ENCODE measurements at places on chromosomes 4 and X.

- DNase-seq: no peak
These were observed 32.0 kb downstream of the DAPP1 start for GRCh38 chr4:99848591-99849001.

- DNase-seq: no peak
These were observed 15.0 kb downstream of the SCARB2 start for GRCh38 chr4:76198411-76199237.

DNA sequence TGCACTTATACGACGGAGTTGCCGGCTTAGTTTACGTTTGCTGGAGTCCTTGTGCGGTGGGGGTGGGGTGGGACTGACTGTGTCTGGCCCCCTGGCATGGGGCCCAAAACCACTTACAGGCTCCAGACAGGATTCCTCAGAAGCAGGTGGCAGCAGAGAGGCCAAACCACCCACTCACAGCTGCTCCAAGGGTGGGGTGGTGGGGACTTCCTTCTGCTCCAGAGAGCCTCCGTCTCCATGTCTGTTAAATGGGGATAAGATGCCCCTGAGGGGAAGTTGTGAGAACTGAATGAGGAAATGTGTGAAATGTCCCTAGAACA is 36.7 kb downstream of the PSAPL1 start:
- DNase-seq: no peak

DNA sequence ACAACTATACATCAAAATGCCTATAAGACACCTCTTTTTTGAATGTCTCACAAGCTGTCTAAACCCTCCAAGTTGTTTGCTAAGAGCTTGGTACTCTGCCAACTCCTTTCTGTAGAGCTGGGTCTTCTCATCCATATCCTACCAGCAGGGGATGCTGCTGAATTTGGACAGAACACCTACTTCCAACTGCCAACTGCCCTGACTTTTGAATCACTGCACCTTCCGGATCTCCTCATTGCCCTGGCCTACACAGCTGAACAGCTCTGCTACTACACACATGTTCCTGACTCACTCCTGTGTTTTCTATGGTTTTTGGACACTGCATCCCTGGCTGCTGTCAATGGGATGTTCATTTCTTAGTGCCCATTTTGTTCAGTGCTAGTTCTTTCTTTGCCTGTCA is 18.7 kb downstream of the FAM184B start:
- no peak for DNase-seq

GRCh38 chr4:4779486-4779885 is 80.0 kb upstream of the MSX1 start:
- no peak for DNase-seq

DNA sequence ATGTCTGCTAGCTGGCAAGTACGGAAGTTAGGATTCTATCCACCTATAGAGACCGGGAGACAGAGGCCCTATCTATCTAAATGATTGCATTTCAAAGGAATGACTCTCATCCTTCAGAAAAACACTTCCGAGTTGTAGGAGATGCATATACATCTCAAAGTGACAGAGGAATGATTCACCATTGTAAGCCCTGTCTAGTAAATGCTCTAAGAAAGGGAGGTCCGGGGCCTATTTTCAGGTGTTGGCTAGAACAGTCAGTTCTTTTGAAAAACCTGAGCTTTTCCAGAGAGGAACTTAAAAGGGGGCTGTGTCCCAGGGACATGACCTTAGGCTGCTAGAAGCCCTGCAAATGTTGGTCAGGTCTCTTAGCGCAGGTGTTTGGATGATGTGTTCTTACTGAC is 262.9 kb upstream of the IL1RAPL1 start:
- no peak for DNase-seq

- peak; percentile 36 for DNase-seq
These were observed 9.4 kb downstream of the UVSSA start for GRCh38 chr4:1356181-1356998.

- no peak for DNase-seq
These were observed 46.8 kb upstream of the ELF2 start for GRCh38 chr4:139223682-139224317.

DNA sequence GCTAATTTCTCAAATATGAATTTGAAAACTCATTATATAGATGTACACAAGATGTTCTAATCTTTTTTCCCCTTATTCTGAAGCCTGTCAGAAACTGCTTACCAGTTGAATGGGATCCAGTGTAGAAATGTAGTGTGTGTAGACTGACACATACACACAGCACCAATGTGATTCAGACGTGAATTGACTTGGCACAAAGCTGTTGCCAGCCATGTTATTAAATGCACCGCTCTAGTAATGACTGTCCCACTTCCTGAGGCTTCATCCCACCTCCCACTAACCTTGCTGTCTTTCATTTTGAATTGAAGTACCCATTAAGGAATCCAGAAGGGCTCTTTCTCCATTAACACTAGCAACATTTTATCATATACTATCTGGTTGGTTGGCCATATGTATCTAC is 146.6 kb downstream of the PPA2 start:
- no peak for DNase-seq

DNA sequence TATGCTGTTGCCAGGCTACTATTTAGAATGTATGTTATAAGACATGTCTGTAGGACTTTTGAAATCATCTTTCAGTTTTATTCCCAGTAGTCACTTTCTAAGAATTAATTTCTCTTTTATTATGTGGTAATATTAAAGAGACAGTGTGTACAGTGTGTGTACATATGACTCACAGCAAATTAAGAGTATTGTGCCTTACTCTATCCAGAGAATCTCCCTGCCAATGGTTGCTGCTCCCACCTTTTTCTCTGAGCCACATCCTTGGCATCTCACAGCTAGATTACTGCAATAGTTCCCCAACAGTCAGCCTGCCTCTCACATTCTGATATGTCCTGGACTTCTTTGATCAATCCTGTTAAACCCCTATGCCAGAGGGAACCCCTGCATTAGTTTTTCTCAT is 114.5 kb downstream of the ANXA5 start:
- no peak for DNase-seq

DNA sequence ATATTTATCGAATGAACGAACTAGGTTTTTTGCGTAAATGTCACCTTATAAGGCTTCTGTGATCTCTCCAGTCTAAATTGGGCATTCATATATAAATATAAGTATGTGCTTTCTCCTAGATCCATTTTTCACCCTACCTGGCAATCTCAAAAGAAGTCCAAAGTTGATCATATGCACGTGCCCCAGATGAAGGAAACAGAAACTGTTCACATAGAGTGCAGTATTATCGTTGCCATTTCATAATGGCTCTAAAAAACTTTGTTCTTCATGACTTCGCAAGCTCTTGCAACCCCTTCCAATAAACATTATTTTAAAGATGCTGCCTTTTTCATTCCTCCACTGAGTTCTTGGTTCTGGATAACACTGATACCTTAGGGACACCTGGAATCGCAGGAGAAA is 708 bp downstream of the INTS12 start:
- no peak for DNase-seq

DNA sequence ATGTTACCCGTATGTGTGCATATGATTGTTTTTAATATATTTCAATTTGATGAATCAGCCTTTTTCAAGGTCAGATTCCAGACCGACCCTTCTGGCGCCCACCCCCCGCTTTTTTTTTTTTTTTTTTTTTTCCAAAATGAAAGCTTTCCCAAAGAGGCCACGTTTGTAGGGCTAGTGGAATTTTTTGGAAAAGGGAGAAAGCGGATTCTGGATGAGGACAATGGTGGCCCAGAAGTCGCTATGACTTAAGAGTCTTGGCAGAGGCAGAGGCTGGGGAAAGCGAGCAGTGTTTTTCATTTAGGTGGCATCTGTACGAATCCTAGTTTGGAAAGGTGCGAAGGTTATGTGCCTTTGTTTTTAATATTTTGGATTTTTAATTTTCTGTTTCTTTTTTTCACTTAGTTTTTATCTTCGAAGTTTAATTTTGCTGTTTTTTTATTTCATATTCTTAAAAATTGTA is 14.6 kb downstream of the NDUFB11 start:
- no peak for DNase-seq

DNA sequence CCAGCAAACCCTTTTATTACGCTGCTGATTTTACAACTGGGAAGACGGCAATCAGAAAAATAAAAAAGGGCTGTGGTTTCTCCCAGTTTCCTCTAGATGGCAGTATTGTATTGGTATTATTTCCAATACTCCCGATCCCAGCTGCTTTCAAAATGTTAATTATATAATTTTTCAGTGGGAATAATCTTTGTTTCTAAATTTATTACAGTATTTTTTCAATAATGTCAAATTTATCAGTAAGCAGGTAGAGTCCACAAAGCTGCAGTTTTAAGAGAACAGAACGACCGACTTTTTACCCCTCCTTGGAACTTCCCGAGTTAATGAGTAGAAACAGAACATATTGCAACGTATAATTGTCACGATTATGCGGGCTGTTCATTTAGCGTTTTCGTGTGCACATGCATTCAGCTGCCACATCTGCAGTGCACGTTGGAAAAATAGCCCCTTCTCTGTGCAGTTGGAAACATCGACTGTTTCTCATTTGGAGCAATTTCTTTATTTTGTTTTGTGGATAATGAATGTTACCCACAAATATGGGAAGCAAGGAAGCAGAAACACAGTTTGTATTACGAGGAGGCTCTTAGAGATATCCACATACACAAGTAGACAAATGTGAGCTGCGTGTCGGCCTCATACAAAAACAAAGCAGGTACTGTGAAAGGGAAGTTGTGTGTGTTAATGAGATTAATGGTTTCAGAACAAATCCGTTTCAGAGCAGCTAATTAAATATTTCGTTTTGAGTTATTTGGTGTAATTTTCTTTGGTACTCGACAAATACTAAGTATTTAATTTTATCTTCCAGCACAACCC is 188.0 kb downstream of the STIM2 start:
- DNase-seq: no peak

GRCh38 chr4:144547678-144548298 is 98.2 kb upstream of the HHIP start:
- DNase-seq: no peak

DNA sequence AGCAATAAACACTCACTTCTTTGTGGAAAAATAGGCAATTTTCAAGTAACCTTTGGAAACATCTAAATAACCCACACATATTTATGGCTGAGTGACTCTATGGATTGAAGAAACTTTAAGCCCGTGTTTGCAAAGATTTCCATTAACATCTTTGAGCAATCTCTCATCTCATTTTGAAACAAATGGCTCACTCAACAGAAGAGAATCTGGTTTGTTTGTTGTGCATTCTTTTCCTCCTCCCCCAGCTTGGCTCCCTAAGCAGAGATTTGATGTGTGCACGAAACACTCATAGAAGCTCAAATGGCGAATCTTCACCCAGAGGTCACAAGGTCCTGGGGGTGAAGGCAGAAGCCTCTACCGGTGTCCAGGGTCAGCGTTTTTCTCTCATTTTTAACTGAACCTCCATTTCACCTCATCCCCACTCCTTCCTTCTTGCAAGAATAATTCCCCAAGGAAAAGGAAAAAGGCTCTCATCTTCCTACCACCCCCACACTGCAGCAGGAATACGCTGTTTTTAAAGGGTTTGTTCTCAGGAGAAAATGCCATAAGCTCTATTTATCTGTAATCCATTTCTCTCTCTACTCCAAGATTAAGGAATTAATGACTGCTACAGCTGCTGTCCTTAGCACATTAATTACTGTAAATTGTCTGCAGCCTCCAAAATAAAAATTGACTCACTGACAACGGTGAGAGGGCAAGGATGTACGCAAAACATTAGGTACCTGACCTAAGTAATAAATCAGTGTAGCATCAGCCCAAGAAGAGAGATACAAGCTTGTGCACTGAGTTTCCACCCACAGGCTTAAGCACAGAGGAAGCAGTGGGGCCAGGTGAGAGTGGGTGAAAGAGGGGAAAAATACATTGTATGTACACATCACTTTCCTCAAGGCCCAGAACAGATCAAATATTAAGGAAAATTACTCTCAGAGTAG is 307.6 kb upstream of the NOCT start:
- DNase-seq: no peak

DNA sequence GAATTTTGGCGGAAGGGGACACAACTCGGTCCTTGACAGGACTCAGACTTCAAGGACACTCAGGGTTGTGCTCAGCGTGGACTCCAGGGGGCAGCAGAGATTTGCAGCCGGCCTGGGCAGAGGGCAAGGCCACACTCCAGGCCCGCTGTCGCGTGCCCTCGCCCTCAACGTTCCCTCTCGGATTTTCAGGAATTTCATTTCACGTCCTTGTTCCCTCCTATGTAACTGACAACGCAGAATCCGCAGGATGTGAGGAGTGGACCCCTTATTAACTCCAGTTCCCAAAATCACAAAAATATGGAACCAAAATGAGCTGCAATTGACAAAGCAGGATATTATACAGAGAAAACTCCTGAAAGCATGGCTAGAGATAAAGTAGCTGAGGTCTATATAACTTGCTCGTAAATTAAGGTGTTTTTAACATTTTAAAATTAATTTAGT is 21.0 kb upstream of the DCTD start:
- peak; percentile 52 for DNase-seq

GRCh38 chr4:168923526-168924194 is 86.4 kb downstream of the CBR4 start:
- DNase-seq: peak; percentile 27

- no peak for DNase-seq
These were observed 190.7 kb upstream of the BMP3 start for GRCh38 chr4:80839792-80840191.

- no peak for DNase-seq
These were observed 142.5 kb upstream of the MED14 start for GRCh38 chrX:40877887-40878286.

GRCh38 chr4:95114521-95114920 is 356.8 kb downstream of the BMPR1B start:
- no peak for DNase-seq

GRCh38 chr4:81314196-81314896 is 99.3 kb upstream of the PRKG2 start:
- no peak for DNase-seq

GRCh38 chr4:105106426-105106825 is 40.2 kb upstream of the TET2 start:
- no peak for DNase-seq

GRCh38 chr4:45160951-45161350 is 434.6 kb upstream of the GNPDA2 start:
- DNase-seq: no peak

- no peak for DNase-seq
These were observed 3.2 kb upstream of the VGLL1 start for GRCh38 chrX:136528645-136529315.

DNA sequence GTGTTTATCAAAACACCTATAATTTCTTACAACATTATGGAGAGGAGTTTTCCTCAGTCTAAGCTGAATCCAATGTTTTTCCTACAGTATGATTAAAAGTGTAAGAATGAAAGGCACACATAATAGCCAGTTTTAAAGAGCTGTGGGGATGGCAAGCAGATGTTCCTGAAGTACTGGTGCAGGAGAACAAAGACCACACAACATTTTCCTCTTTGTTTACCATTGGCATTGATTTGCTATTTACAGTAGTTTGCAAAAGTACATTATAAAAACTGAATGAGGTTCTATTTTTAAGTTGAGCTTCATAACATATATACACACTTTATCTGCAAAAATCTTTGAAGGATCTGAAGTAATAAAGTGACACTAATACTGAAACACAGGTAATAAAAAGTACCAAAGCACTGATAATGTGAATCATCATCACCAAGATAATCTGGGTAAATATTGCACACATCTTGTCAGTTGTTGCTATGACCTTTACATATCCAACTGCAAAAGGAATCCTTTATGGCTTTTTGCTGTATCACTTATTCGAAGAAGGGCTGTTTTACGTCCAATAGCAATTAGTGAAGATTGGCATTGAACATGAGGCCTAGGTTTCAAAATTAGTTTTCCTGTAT is 22.5 kb downstream of the TCEAL1 start:
- DNase-seq: no peak

GRCh38 chr4:41373221-41373620 is 116.5 kb downstream of the UCHL1 start:
- no peak for DNase-seq

GRCh38 chrX:53317365-53318069 is 36.1 kb upstream of the IQSEC2 start:
- DNase-seq: peak; percentile 62

- DNase-seq: no peak
These were observed 16.9 kb downstream of the AKAP4 start for GRCh38 chrX:50183891-50184290.

Data from activated CD4-positive, alpha-beta T cell treated with anti-CD3 and anti-CD28 coated beads, Interleukin-2, amount 50 U/mL, for 4 hours (primary cell).